ENCODE measurements at places on chromosomes 13 and 19. TPM values are rescaled to one million over a fixed set of nuclear protein-coding genes. Genes with fewer than 3 reads are reported as not detected.
A peak's percentile ranks its signal among the peaks of the same experiment; 100 is the strongest.

GRCh38 chr13:110246530-110246929, 60.4 kb downstream of the COL4A1 start:
- H3K27ac ChIP-seq: peak overlapping the region; percentile 40
- DNase-seq: peak; percentile 40
- H3K27me3 ChIP-seq: no peaks in the 10 kb centered on the region
- H3K4me3 ChIP-seq: no peak overlapping the region
- H3K4me1 ChIP-seq: peaks cover 18% of the 10 kb centered on the region
- no peaks in the 10 kb centered on the region for H3K36me3 ChIP-seq

GRCh38 chr19:54517483-54517882, 14.9 kb downstream of the LAIR2 start:
- H3K27ac ChIP-seq: no peak overlapping the region
- peak; percentile 58 for DNase-seq
- H3K27me3 ChIP-seq: no peaks in the 10 kb centered on the region
- no peaks in the 10 kb centered on the region for H3K4me1 ChIP-seq

DNA sequence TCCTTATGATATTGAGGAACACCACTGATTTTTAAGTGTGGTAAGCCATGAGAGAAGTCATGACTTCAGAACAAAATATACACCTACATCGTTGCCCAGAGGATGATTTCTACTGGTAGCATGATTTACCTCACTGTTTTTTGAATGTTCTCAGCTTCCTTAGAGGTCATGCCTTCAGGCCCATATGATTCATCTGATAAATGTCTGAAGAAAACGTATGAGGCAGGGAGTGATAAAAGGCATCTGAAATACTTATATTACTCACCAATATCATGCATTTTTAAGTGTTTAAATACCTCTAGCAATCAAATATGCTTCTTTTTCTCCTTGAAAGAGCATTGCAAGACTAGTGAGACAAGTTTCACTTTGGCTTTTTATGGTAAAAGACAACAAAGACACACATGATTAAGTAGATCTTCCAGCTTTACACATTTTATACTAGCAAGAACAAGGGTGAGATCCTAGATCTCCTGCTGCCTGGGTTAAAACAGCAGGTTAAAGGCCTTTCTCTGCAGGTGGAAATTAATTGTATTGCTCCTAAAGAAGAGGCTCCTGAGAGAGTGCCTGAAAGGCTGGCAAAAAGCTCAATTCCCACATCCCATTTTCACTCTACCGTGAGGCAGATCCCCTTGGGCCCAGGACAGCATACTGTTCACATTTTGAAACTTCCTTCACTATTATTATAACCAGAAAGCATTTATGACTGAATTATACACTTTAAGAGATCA, 432.4 kb downstream of the SLITRK1 start:
- no peaks in the 10 kb centered on the region for H3K36me3 ChIP-seq
- H3K27ac ChIP-seq: no peak overlapping the region
- no peak for DNase-seq

GRCh38 chr13:98853771-98854221, 101.3 kb upstream of the SLC15A1 start:
- no peak for DNase-seq
- no peaks in the 10 kb centered on the region for H3K36me3 ChIP-seq
- H3K27me3 ChIP-seq: no peaks in the 10 kb centered on the region
- H3K4me3 ChIP-seq: no peak overlapping the region
- H3K4me1 ChIP-seq: no peaks in the 10 kb centered on the region
- H3K27ac ChIP-seq: no peak overlapping the region

DNA sequence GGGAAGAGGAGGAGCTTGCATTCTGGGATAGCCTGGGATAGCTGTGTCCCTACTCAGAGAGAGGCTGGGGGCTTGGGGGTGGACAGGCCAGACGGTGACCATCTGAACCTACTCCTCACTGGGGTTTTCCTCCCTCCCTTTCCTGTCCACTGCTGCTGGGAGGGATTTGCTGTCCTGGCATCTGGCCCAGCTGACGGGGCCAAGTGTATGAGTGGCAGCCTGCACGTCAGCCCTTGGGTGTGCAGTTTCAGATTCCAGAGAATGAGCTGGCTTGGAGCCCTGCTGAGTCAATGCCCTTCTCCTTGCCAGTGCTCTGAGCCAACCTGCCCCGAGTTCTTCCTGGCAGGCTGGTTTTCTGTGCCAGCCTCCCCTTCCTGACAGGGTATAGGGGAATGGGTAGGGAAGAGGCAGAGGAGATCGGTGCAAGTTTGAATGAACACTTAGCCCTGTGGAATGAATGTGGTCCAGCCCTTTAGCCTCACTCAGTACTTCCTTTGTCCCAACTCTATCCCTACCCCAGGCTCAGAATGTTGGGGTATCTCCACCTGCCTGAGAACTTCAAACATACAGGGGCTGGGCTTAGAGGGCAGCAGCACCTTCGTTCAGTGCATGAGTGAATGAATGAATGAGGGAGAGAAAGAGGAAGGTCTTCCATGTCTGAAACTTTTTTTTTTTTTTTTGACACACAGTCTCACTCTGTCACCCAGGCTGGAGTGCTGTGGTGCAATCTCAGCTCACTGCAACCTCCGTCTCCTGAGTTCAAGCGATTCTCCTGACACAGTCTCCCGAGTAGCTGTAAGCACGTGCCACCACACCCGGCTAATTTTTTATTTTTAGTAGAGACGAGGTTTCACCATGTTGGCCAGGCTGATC, 1.8 kb upstream of the ANGPTL4 start:
- H3K4me3 ChIP-seq: no peak overlapping the region
- peaks cover 11% of the 10 kb centered on the region for H3K4me1 ChIP-seq
- DNase-seq: peak; percentile 86
- no peaks in the 10 kb centered on the region for H3K36me3 ChIP-seq
- no peaks in the 10 kb centered on the region for H3K27me3 ChIP-seq

GRCh38 chr13:53131361-53131760, 102.7 kb downstream of the OLFM4 start:
- no peaks in the 10 kb centered on the region for H3K36me3 ChIP-seq
- no peaks in the 10 kb centered on the region for H3K27me3 ChIP-seq
- H3K4me1 ChIP-seq: no peaks in the 10 kb centered on the region
- no peak overlapping the region for H3K27ac ChIP-seq

- no peak overlapping the region for H3K27ac ChIP-seq
- no peaks in the 10 kb centered on the region for H3K36me3 ChIP-seq
- DNase-seq: no peak
- no peak overlapping the region for H3K4me3 ChIP-seq
- H3K27me3 ChIP-seq: no peaks in the 10 kb centered on the region
Measured at GRCh38 chr13:65999411-65999810, 1230.7 kb downstream of the PCDH9 start.

DNA sequence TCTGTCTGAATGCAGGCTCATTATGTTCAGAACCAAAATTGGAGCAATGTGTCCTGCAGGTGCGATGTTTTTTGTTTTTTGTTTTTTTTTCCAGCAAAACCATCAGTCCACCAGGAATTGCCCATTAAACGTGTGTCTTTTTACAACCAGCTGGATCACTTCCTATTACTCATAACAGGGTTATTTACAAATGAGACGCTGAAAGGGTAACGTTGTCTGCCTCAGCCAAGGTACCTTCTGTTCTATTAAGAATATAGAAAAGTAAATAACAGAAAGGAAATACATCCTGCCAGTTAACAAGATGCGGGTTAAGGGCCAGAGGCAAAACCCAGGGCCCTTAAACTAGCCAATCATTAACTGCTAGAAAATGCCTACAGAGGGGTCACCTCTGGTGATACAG, 590.4 kb downstream of the TBC1D4 start:
- H3K27ac ChIP-seq: no peak overlapping the region
- no peaks in the 10 kb centered on the region for H3K27me3 ChIP-seq
- no peaks in the 10 kb centered on the region for H3K36me3 ChIP-seq
- H3K4me1 ChIP-seq: no peaks in the 10 kb centered on the region

DNA sequence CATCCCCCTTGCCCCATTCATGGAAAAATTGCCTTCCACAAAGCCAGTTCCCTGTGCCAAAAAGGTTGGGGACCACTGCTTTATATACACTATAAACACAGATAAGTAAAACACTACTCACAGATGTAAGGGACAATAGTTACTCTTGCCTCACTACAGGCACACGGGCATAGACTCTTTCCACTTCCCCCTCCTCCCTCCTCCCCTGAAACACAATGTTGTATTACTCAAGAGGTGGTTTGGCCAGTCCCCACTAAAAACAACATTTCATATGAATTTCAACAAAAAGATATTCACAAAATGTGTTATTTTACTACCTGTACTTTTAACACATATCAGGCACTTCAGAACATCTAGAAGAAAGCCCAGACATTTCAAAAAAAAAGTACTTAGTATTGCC, 45.1 kb downstream of the EPSTI1 start:
- no peak overlapping the region for H3K27ac ChIP-seq
- no peak overlapping the region for H3K4me3 ChIP-seq
- no peaks in the 10 kb centered on the region for H3K36me3 ChIP-seq

DNA sequence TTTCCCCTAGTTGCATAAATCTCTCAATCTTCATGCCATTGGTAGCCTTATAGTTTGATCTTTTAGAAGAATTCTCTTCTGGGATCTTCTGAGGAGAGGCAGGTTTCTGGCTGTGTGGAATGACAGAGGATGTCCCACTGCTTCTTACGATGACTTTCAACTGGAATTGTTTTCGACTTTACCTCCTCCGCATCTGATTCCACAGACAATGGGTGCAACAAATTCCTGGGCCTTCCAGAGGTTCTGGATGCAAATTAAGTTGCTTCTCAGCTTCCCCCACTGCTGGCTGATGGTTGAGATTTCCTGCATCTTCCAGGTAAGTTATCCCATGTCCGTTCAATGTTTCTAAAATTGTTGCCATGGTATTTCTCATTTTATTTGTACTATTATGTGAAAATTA, 142.3 kb upstream of the TSC22D1 start:
- H3K27me3 ChIP-seq: no peaks in the 10 kb centered on the region
- no peaks in the 10 kb centered on the region for H3K36me3 ChIP-seq
- no peak overlapping the region for H3K27ac ChIP-seq
- peaks cover 10% of the 10 kb centered on the region for H3K4me1 ChIP-seq
- no peak for DNase-seq
- H3K4me3 ChIP-seq: no peak overlapping the region

- peaks cover 8% of the 10 kb centered on the region for H3K4me1 ChIP-seq
- no peaks in the 10 kb centered on the region for H3K36me3 ChIP-seq
- peak overlapping the region; percentile 99 for H3K27ac ChIP-seq
- H3K4me3 ChIP-seq: peak overlapping the region; percentile 80
- DNase-seq: no peak
- H3K27me3 ChIP-seq: no peaks in the 10 kb centered on the region
Measured at GRCh38 chr13:32585550-32586079, 637 bp upstream of the PDS5B start.

GRCh38 chr19:47104680-47105079, 8.9 kb downstream of the ZC3H4 start:
- no peak overlapping the region for H3K4me3 ChIP-seq
- no peak for DNase-seq
- H3K36me3 ChIP-seq: no peaks in the 10 kb centered on the region
- no peaks in the 10 kb centered on the region for H3K27me3 ChIP-seq
- H3K4me1 ChIP-seq: peaks cover 25% of the 10 kb centered on the region

DNA sequence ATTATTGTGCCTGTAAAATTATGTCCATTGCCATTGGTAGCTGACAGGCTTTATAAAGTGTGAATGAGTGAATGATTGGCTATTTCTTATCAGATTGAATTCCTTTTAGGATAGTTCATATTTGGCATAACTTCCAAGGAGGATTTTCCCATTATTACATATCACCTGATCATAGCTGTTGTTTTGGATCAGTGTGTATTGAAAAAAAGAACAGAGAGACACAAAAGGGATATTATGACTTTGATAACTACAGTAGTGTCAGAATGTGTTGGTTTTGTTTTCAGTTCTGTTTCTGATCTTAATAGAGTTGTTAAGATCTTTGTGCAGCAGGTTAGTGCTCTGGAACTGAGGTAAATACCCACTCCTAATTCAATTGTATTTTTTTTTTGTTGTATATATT, 103.8 kb downstream of the LRCH1 start:
- no peak for DNase-seq
- H3K4me3 ChIP-seq: no peak overlapping the region
- H3K27ac ChIP-seq: no peak overlapping the region
- H3K36me3 ChIP-seq: no peaks in the 10 kb centered on the region
- no peaks in the 10 kb centered on the region for H3K27me3 ChIP-seq
- peaks cover 18% of the 10 kb centered on the region for H3K4me1 ChIP-seq

DNA sequence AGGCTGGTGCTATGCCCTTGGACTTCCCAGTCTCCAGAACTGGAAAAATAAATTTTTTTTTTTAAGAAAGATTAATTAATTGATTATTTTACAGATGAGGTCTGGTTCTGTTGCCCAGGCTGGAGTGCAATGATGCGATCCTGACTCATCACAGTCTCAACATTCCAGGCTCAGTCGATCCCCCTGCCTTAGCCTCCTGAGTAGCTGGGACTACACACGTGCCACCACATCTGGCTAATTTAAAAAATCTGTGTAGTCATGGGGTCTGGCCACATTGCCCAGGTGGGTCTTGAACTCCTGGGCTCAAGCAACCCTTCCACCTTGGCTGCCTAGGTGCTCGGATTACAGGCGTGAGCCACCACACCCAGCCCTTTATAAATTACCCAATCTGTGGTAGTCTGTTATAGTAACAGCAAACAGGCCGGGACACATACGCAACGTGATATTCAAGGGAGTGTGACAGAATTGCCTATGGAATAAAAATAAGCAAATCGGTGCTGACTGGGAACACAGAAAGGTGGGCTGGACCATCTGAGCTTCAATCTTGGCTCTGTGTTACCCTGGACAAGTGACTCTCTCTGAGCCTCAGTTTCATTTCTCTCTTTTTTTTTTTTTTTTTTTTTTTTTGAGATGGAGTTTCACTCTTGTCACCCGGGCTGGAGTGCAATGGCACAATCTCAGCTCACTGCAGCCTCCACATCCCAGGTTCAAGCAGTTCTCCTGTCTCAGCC, 42.8 kb downstream of the PIN1 start:
- H3K4me3 ChIP-seq: no peak overlapping the region
- no peaks in the 10 kb centered on the region for H3K36me3 ChIP-seq
- H3K27ac ChIP-seq: no peak overlapping the region
- no peaks in the 10 kb centered on the region for H3K27me3 ChIP-seq
- no peak for DNase-seq
- H3K4me1 ChIP-seq: no peaks in the 10 kb centered on the region

GRCh38 chr13:113905018-113905417, 41.1 kb upstream of the GAS6 start:
- H3K4me3 ChIP-seq: no peak overlapping the region
- H3K27me3 ChIP-seq: no peaks in the 10 kb centered on the region
- H3K36me3 ChIP-seq: no peaks in the 10 kb centered on the region
- H3K27ac ChIP-seq: no peak overlapping the region
- no peaks in the 10 kb centered on the region for H3K4me1 ChIP-seq
- no peak for DNase-seq

Gene SOHLH2
- 10.8 TPM for total RNA-seq

Gene CYP2F1
- total RNA-seq: 1.7 TPM

Gene ETV2
- 14.4 TPM for total RNA-seq

Gene CEACAM19
- 11.2 TPM for total RNA-seq

Gene VAV1
- 4.5 TPM for total RNA-seq

Gene ZFP82
- 8.3 TPM for total RNA-seq

Gene ERCC2
- total RNA-seq: 46.4 TPM

Gene TRMT1
- 44.8 TPM for total RNA-seq

Gene CYP4F8
- total RNA-seq: 0.71 TPM

Gene ERICH6B
- total RNA-seq: 2.4 TPM

Gene CDC42EP5
- 11.9 TPM for total RNA-seq
